PC-3 (cell line): ENCODE measurements at places on chromosomes 3 and 15.

DNA sequence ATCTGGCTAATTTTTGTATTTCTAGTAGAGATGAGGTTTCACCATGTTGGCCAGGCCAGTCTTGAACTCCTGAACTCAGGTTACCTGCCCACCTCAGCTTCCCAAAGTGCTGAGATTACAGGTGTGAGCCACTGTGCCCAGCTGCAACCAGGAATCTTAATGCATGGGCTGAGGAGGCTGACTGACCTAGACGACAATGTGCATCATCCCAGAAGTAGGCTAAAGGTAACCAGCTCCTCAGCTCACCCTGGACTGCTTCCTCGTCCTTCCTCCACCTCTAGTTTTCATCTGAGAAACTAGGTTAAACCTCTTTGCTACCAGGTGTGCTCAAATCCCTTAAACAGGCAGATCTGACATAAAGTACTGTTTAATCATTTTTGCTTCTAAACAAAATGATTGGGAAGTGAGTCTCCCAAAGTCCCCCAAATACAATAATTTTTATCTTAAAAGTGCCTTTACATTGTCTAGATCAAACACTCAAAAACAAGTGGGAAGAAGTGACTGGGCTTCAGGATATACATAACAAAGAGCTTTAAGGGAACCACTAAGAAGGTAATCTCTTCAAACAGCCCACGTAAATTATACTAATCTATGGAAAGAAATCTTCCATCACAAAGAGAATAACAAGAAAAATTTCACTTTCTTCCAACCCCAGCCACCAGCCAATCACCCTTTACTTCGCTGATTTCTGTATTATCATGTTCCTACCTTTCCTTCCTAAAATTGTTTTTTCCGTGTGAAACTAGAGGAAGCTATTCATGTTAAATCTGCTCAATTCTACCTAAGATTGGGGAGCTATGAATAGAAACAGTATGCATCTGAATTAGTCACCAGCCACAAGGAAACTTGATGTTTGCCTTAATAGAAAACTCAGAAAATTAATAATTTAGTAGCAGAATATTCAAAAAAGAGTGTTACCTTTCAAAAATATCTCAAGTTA is 34.7 kb downstream of the IGF2BP2 start:
- peak; percentile 62 for DNase-seq

DNA sequence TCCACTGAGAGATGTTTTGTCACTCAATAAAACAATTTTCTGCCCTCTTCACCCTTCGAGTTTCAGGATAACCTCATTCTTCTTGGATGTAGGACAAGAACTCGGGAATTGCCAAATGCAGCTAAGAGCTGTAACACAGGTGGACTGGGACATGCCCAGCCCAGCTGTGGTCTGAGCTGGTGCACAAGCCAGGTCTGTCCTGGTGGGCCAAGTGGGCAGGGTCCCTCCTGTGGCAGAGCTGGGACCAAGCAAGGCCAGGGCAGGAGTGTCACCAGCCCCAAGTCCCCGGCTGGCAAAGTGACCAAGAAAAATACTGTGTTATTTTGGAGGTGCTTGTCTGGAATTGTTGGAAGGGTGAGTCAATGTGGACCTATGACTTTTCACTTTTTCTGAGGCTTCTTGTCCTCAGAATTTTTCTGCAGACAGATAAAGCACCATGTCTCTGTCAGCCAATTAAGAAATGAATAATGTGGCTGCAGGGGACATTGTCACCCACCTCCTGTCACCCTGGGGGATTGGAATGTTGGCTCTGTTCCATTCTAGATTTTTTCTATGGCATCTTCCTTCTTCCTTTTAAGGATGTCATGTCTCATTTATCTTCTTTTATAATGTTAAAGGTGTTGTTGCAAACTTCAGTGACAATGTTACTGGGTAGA is 645.2 kb upstream of the EPHA6 start:
- DNase-seq = no peak

DNA sequence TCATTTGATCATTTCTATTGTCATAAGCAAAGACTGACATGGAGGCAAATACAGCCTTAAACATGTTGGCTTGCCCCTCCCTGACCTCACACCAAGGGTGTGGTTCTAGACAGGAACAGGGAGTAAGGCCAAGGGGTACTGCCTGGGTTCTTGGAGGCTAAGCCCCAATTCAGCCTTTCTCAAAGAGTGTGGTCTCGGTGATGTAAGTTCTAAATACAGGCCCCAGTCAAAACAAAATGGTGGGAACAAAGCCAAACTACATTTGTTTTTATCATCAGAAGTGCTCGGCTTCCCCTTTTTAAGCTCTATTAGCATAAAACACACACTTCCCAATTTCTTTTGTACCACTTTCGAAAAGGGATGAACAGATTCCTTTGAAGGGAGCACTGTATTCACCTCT is 129.5 kb downstream of the ATP8B4 start:
- no peak for DNase-seq

GRCh38 chr3:140258222-140258724 is 323.3 kb downstream of the CLSTN2 start:
- no peak for DNase-seq

GRCh38 chr15:37109168-37109871 is 9.0 kb upstream of the MEIS2 start:
- no peak for DNase-seq

GRCh38 chr3:163347944-163348343 is 1730.4 kb downstream of the SI start:
- peak; percentile 78 for DNase-seq

DNA sequence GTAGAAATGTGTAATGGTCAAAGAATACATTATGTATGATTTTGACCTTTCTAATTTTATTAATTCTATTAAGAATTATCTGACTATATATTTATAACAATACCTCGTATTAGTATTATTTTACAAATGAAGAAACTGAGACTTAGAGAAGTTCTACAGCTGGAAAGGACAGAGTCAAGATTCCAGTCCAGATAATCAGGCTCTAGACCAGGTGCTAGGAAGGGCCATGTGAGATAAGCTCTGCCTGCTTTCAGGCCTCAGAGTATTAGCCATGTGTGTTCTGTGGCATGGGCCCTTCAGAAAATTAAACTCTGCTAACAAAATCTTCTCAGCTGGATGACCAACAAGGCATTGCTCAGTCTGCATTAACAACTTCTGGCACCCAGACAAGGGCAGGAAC is 87.5 kb downstream of the CD200R1L start:
- no peak for DNase-seq

DNA sequence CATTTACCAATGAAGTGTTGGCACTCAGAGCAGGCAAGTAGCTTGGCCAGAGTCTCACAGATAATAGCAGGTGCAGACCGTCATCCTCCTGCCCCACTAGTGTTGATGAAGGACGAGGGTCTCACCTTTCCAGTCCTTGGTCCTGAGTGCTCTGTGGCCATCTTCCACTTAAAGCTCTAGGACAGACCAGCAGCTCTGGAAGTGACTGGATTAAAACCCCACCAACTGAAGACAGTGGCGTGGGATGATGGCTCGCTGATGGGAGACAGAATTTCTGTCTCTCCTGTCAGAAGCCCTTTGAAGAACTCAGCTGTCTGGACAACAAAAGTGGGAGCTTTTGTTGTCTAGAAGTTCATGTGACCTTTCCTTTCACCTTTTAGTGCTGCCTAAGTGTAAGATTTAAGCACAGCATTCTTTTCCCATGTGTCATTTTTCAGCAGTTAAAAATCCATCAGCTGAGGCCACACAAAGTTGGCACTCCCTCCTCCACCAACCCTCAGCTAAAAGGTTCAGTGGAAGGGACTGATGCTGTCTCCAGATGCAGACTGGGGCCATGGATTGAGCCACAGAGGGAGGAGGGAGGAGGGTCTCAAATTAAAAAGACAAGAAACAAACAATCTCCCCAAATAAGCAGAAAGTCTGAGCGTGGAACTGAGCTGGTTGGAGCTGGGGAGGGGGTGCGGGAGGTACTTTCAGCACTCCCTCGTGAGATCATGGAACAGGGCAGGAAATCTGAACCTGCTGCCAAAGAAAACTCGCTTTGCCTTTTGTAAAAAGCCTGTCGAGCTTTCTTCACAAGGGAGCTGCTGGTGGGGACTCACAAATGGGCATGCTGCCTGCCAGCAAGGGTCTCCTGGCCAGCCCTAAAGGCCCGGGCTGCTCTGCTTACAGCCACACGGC is 148.5 kb upstream of the CTDSPL start:
- DNase-seq = peak; percentile 46

- DNase-seq = peak; percentile 63
Observed at GRCh38 chr3:152317956-152318355, 49.2 kb downstream of the MBNL1 start.
